HT1080 (cell line): ENCODE measurements at places on chromosomes 2 and 18. TPM values are rescaled to one million over a fixed set of nuclear protein-coding genes. Genes with fewer than 3 reads are reported as not detected.
A peak's percentile ranks its signal among the peaks of the same experiment; 100 is the strongest.

DNA sequence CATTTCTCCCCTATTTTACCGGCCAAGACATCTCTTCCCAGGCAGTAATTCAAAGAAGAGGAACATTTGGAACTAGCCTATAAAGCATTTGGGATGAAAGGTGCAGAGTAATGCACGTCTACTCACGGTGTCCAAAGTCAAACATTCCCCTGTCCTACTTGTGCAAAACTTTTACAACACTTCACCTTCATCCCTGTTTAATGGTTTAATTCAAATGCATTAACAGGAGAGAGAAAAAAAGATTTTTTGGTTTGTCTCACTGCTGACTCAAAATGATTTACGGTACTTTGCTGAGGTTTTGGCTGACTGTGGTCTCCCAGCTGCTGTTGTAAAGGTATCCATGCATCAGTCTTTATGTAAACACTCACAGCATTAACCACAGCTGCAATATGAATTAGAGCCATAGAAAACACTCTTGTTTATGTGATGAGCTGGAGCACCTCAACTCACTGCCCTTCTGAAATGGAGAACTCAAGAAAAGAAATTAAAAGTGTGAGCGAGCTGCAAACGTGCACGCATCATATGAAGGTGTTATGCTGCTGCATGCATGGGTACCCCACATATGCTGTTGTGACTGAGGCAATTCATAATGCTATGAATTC lies 220.5 kb downstream of the PIEZO2 start:
- DNase-seq: peak; percentile 35

GRCh38 chr18:76524900-76525698 lies 30.1 kb upstream of the ZNF516 start:
- DNase-seq: no peak

DNA sequence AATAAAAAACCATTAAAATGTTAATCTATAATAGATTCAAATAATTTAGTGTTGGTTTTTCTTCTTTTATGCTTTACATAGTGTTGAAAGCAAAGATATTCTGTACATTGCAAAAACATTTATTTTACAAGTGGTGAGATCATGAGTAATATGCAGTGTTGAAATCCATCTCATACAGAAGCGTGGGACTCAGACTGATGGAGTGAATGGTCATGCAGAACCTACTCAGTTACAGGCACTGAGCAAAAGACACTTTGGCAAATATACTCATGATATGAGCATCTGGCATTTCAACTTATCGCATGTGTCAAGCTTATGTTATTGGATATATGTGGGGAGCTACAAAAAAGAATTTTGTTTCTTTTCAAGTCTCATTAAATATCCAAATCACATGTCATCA lies 620.2 kb upstream of the NETO1 start:
- DNase-seq: no peak

DNA sequence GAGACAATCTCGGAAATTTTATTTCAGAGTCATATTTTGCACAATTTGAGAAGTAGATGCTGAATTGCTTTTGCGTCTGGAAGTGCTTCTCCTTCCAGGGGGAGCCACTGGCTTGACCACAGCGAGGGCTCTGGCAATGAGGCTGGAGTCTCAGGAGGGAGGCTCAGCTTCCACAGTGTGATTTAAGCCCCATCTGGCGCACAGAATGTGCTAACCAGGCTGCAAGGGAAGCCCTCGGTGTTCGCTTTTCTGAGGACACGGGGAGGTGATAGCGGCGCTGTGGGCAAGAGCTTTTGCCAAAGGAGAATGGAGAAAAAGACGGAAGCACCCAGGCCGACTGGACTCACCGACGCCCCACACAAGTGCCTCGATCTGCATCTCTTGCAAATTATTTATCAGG lies 52.4 kb downstream of the ADI1 start:
- DNase-seq: no peak

DNA sequence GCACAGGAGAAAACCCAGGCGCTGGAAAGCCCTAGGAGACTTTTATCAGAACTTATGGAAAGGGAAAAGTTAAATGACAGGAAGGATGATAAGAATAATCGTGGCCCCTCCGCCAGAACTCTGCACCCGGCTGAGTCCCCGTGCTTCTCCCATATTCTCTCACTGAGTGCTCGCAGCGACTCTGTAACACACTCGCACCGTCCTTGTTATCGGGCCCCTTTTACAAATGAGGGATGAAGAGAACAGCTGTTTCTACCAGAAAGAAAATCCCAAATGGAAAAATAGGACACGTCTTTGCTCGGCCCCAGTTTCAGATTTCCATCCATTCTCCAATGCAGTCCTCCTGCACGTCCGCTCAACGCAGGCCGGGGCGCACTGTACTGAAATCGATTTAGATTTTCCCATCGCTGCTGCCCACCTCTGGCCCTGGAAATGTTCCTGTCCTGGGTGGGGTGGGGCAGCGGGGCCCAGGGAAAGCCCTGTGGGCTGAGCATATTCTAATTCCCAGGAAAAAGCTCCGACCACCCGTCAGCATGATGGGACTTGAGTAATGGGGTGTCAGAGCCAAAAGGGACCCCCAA lies 66.4 kb downstream of the KCNF1 start:
- DNase-seq: no peak

The RFTN2 gene
- total RNA-seq: not detected in 2 replicates

The ANKRD62 gene
- total RNA-seq: 0.03 and 0.10 TPM in 2 replicates
